D721Med (cell line): ENCODE measurements at places on chromosomes 1 and 21.

- no peak for DNase-seq
These were observed 11.9 kb downstream of the TRIM11 start for GRCh38 chr1:228394571-228395394.

DNA sequence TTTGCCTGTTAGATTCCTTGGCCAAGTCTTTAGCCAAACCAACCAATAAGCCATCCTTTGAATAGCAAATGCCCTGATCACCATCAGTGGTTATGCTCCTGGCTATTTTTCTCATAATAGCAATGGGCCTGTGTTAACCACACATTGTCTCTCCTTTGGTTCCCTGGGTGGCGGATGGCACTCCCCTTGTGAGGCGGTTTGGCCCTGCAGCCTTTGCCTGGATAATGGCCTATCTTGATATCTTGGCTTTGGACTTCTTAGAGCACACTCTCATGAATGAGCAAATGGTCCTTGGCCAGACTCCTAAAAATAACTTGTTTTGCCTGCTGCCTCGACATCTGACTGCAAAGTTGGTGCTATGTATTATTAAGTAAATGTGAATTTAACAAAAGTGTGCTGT, 22.4 kb upstream of the ZBTB18 start:
- no peak for DNase-seq

- DNase-seq, result no peak
These were observed 107.5 kb upstream of the SIM2 start for GRCh38 chr21:36591326-36591970.

- DNase-seq, result no peak
These were observed 1.4 kb downstream of the PSEN2 start for GRCh38 chr1:226871636-226872327.

DNA sequence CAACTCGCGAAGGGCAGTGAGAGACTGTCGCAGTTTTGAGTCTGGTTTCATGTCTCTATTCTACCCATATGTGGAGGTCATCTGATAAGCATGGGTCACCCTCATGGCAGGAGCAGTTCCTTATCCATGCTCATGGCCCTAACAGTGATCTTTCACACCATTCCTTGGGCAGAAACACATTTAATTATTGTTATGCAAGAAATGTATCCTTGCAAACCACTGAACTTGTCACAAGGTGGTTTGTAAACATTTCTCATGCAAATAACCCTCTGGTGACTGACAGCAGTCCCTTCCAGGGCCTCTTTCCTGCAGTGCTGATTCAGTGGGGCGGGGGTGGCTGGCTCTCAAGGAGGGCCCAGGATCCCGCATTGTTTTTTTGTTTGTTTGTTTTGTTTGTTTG, 421.4 kb upstream of the RUNX1 start:
- DNase-seq, result no peak

DNA sequence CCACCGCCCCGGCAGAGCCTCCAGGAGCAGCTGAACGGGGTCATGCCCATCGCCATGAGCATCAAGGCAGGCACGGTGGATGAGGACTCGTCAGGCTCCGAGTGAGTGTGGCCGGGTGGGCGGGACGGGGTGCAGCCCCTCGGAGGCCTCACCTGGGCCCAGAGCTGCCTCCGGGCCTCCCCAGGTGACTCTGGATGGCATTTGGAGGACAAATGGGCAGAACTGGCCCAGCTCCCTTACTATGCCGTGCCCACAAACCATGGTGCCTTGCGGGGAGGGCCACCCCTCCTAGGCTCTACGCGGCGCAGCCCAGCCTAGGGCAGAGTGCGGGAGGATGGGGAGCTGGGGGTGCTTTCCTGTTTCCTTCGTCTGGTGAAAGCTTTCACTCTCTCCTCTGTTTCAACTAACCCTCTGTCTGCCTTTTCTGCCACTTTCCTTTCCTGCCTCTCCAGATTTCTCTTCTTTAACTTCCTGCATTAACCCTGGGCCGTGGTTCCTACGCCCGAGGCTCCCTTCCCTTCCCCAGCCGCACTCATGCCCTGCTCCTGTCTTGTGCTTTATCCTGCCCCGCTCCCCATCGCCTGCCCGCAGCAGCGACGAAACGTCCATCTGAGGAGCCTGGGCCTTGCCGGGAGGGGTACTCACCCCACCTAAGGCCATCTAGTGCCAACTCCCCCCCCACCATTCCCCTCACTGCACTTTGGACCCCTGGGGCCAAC, 9.2 kb downstream of the PSRC1 start:
- DNase-seq, result no peak

GRCh38 chr21:36719614-36720013, 20.7 kb downstream of the SIM2 start:
- no peak for DNase-seq

GRCh38 chr1:111873460-111874030, 115.9 kb downstream of the KCND3 start:
- DNase-seq, result no peak

DNA sequence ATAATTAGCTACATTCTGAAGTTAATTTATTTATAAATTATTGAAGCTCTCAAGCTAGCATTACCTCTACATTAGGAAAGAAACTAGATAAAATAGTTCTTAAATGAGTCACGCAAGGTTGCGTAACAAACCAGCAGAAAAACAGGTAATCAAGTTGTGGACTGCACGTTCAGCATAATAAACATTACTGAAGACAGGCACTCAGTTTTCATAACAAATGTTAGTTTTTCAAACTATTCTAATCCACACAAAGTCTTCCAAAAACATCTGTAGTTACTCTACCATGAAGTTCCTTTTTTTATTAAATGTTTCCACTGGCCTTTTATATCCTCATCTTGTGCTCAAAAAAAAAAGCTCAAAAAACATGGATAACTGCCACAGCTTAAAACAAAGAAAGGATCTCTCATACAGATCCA, 1.3 kb downstream of the TOR1AIP2 start:
- DNase-seq, result no peak
